ENCODE measurements at places on chromosomes 3 and 15.

DNA sequence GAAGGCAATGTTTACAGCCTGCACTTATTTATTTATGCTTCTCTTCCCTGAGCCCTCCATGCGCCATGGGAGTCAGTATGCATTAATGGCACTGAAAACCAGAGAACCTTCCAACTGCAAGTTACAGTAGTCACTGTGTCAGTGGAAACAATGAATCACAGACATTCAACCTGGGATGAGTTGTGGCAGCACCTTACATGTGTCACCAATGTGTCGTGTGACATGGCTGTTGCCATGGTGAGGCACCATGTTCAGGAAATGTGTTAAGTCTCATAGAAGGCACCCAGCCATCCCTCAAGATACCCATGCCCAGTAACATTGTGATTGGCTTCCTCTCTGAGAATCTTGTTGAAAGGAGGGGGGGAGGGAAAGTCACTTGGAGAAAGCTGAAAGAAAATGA, 105.0 kb downstream of the FOXP1 start:
- DNase-seq: no peak

GRCh38 chr3:23404246-23404645, 201.1 kb downstream of the UBE2E2 start:
- no peak for DNase-seq

DNA sequence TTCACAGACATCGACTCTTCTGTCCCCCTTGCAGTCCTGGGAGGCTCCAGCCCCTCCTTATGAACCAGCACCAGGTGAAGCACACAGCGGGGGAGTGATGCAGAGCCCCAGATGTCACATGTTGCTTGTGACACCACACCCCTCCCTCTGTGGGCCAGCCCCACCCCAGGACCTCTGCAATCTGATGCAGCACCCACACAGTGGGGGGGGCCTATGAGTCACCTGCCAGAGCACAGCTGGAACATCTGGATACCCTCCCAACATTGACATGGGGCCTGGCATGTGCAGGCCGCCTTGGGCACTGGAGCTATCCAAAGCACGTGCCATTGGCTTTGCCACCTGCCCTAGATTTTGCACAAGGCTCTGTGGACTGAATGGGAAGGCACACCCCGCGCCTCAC, 70.5 kb downstream of the FEM1B start:
- DNase-seq: no peak

DNA sequence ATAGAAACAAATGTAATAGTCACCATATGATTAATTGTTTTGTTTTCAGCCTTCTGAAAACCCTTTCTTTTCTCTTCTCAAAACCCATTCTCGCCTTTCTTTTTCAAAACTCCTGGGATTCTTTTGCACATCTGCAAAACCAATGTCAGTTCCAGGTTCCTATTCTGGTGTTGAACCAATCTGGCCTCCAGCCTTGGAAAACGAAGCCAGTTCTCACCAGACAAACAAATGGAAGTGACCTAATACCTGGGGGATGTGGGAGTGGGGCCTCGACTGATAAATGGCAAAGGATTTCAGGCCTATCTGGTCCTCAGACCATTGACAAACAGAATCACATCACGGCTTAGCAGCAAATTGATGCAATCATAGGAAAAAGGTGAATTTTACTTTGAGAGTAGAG, 73.0 kb downstream of the COL8A1 start:
- DNase-seq: no peak

GRCh38 chr3:70476174-70476573, 163.7 kb upstream of the MDFIC2 start:
- DNase-seq: no peak

GRCh38 chr3:148551767-148552260, 145.9 kb upstream of the AGTR1 start:
- DNase-seq: no peak

GRCh38 chr3:105359098-105359762, 7.5 kb upstream of the ALCAM start:
- no peak for DNase-seq
